ENCODE measurements at places on chromosomes 11 and 22. TPM values are rescaled to one million over a fixed set of nuclear protein-coding genes. Genes with fewer than 3 reads are reported as not detected.

DNA sequence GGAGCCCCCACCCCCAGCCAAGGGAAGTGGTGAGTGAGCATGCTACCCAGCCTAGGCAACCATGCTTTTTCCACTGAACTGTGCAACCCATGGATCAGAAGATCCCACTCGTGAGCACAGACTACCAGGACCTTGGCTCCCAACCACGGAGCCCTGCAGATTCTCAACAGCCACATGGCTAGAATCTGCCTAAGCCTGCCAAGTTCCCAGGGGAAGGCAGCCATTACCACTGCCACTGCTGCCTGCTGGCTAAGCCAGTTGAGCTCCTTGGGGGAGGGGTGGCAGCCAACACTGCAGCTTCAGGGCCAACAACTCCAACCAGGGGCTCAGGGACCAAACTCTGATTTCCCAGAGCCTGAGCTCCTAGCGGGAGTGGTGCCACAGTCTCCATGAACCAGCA, 195.8 kb downstream of the DLG2 start:
- no peaks in the 10 kb centered on the region for H3K4me1 ChIP-seq
- no peak for DNase-seq
- H3K36me3 ChIP-seq: no peaks in the 10 kb centered on the region
- H3K27ac ChIP-seq: no peak overlapping the region

DNA sequence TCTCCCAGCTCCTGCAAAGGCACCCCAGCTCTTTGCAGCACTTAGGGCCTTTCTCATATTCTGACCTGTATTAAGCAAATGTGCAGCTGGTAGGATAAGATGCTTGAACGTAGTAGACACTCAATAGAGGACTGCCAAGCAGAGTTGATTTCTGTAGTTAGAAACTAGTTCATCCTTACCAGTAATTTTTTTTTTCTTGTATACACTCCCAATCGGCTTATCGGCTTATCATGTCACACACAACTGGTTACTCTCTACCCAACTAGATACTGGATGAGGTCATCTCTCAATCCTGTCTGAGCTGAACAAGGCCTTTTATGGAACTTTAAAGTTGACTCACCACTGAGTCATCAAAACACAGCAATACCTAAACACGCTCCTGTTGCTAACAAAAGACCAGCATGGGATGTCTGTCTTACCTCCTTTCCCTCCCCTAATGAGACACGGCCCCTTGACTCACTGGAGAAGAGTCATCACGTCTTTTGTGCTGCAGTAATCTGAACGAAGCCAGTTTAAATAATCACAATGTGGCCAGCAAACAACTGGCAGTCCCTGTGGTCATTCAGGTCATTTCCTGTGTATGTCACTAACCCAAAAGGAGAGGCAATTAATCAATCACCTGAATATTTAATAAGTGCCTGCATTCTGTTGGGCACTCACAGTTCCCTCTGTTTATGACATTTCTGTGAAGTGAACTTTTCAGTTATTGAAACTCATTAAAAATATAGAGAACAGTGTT, 7.5 kb upstream of the WEE1 start:
- peaks cover 17% of the 10 kb centered on the region for H3K4me1 ChIP-seq
- no peak for DNase-seq
- H3K36me3 ChIP-seq: no peaks in the 10 kb centered on the region

GRCh38 chr11:92707173-92707619, 262.3 kb upstream of the MTNR1B start:
- H3K36me3 ChIP-seq: no peaks in the 10 kb centered on the region
- no peaks in the 10 kb centered on the region for H3K4me1 ChIP-seq
- H3K4me3 ChIP-seq: no peak overlapping the region
- no peaks in the 10 kb centered on the region for H3K27me3 ChIP-seq

DNA sequence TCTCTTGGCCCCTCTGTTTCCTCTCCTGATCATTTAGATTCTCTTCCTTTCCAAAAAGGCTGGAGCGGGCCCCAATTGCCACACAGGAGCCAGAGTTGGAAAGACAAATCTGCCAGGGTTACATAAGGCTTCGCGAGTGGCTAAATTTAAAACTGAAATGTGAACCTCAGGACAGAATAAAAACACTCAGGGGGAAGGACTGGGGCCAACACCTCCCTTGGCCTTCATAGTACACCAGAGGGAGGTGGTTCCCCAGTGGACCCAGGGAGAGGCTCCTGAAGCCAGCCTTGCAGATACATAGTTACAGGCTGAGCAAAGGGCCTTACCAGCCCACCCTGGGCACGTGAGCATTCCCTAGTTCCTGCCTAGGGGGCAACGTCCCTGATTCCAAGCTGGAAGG, 150.1 kb downstream of the MN1 start:
- H3K27me3 ChIP-seq: no peaks in the 10 kb centered on the region
- no peaks in the 10 kb centered on the region for H3K4me1 ChIP-seq
- DNase-seq: no peak
- H3K36me3 ChIP-seq: no peaks in the 10 kb centered on the region
- no peak overlapping the region for H3K4me3 ChIP-seq

- DNase-seq: no peak
- no peak overlapping the region for H3K4me3 ChIP-seq
- H3K27me3 ChIP-seq: no peaks in the 10 kb centered on the region
- no peaks in the 10 kb centered on the region for H3K4me1 ChIP-seq
- H3K36me3 ChIP-seq: peaks cover 22% of the 10 kb centered on the region
Observed at GRCh38 chr22:20408891-20409290, 14.9 kb downstream of the ZNF74 start.

Gene CCDC87
- total RNA-seq: 0.26 TPM

DNA sequence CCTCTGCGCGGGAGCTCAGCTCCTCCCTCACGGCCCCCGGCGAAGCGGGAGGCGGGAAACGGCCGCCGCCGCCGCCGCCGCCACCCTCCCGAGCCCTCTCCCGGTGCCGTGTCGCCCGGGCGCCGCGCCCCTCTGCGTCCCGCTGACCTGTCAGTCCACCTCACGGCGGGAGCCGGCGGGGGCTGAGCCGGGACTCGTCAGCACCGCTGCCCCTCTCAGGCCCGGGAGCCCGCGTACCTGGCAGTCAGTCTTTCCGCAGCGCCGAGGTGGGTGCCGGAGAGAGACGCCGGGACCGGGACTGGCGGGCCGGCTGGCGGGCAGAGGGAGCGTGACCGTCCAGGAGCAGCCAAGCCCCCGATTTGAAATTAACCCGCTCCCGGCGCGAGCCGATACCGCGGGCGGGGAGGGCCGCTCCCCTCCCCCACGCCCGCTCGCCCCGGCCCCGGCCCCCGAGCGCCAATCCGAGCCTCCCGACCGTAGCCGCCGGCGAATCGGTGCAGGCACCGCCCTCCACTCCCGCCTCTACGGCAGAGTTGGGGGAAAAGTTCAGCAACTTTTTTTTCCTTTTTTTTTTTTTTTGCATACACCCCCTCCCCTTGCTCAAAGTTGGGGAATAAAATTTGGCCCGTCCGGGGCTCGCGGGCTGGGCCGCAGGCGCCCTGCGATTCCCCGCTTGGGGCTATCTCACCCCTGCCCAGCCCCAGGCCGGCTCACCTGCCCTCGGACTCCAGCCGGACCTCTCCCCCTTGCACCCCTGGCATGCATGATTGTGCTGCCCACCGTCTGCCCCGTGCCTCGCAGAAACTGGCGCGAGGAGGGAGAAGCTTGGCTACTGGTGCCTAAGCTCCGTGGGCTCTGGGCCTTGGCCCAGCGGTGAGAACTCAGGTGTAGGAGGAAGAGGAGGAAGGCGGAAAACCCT, 774 bp upstream of the E2F8 start:
- H3K27ac ChIP-seq: no peak overlapping the region
- H3K27me3 ChIP-seq: peaks cover 49% of the 10 kb centered on the region
- peak overlapping the region; percentile 57 for H3K4me3 ChIP-seq
- H3K36me3 ChIP-seq: no peaks in the 10 kb centered on the region

Gene OR56A1
- not detected for total RNA-seq

DNA sequence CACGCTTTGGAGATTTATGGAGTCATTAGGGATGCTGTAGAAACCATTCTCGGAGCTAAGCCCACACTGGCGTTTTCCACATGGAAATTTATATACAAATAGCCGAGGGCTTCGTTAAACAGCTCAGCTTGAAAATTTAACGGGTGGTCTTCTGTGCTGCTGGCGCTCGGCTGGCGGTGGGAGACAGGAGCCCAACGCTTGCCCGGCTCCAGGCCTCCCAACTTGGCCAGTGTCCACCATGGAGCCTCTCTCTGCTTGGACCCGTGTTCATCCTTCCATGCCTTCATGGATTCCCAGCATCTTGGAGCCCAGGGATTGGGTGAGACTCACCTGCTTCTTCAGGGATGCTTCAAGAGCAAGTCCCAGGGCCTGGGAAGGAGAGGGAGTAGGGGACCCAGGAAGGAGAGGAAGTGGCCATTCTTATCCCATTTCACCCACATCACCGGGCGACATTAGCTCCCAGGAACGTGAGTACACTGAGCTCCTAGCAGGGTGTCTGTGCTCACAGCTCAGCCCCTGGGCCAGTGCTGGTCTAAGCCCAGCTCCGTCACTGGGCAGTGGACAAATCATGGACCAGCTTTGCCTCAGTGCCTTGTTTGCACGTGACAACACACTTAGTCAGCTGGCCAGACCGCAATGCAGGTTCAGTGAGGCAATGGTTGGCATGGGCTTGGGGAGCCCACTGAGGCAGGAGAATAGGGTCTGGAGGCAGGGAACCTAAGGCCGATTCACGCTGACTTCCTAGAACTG, 944.3 kb downstream of the BRD1 start:
- no peaks in the 10 kb centered on the region for H3K27me3 ChIP-seq
- no peak overlapping the region for H3K4me3 ChIP-seq
- no peak overlapping the region for H3K27ac ChIP-seq
- no peaks in the 10 kb centered on the region for H3K4me1 ChIP-seq
- peak; percentile 26 for DNase-seq

- no peaks in the 10 kb centered on the region for H3K27me3 ChIP-seq
- H3K4me1 ChIP-seq: no peaks in the 10 kb centered on the region
- no peaks in the 10 kb centered on the region for H3K36me3 ChIP-seq
- H3K4me3 ChIP-seq: no peak overlapping the region
Observed at GRCh38 chr11:27421819-27422494, 50.6 kb downstream of the LGR4 start.

Gene MYO7A
- total RNA-seq: 3.6 TPM

DNA sequence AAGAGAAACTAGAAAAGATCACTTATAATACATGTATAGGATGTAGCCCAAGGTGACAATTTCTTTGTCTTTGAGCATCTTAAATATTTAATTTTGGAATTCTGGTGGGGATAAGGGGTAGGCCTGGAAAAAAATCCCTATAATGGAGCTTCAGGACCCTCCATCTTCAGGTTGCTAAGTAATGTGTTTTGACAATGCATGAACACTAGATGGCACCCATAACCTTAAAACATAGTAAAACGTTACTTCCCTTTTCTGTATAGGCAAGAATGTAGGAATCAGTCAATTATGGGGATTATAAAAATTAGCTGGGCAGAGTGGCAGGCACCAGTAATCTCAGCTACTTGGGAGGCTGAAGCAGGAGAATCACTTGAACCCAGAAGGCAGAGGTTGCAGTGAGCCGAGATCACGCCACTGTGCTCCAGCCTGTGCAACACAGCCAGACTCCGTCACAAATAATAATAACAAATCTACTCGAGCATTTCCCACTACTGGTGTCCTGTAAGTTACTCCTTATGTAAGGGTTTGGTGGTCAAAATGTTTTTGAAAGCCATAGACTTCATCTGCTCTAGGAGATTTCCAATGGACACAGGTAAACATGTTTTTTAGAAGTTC, 541.9 kb upstream of the CCDC90B start:
- no peaks in the 10 kb centered on the region for H3K36me3 ChIP-seq
- H3K27ac ChIP-seq: no peak overlapping the region
- peak overlapping the region; percentile 22 for H3K4me3 ChIP-seq
- no peaks in the 10 kb centered on the region for H3K4me1 ChIP-seq
- no peak for DNase-seq

- H3K36me3 ChIP-seq: no peaks in the 10 kb centered on the region
- no peak overlapping the region for H3K4me3 ChIP-seq
- DNase-seq: no peak
Observed at GRCh38 chr11:1425439-1425838, 35.7 kb downstream of the BRSK2 start.

GRCh38 chr11:12192794-12193514, 82.6 kb downstream of the MICAL2 start:
- peaks cover 8% of the 10 kb centered on the region for H3K4me1 ChIP-seq
- no peak for DNase-seq
- no peaks in the 10 kb centered on the region for H3K27me3 ChIP-seq

GRCh38 chr11:46338988-46339666, 8.1 kb upstream of the DGKZ start:
- H3K27ac ChIP-seq: peak overlapping the region; percentile 68
- H3K27me3 ChIP-seq: peaks cover 4% of the 10 kb centered on the region
- H3K4me1 ChIP-seq: peaks cover 37% of the 10 kb centered on the region
- H3K36me3 ChIP-seq: no peaks in the 10 kb centered on the region
- peak overlapping the region; percentile 21 for H3K4me3 ChIP-seq
- DNase-seq: no peak

All from upper lobe of right lung (tissue), 1 donor.